SIG-M5 (cell line): ENCODE measurements at places on chromosomes 6 and 20.

DNA sequence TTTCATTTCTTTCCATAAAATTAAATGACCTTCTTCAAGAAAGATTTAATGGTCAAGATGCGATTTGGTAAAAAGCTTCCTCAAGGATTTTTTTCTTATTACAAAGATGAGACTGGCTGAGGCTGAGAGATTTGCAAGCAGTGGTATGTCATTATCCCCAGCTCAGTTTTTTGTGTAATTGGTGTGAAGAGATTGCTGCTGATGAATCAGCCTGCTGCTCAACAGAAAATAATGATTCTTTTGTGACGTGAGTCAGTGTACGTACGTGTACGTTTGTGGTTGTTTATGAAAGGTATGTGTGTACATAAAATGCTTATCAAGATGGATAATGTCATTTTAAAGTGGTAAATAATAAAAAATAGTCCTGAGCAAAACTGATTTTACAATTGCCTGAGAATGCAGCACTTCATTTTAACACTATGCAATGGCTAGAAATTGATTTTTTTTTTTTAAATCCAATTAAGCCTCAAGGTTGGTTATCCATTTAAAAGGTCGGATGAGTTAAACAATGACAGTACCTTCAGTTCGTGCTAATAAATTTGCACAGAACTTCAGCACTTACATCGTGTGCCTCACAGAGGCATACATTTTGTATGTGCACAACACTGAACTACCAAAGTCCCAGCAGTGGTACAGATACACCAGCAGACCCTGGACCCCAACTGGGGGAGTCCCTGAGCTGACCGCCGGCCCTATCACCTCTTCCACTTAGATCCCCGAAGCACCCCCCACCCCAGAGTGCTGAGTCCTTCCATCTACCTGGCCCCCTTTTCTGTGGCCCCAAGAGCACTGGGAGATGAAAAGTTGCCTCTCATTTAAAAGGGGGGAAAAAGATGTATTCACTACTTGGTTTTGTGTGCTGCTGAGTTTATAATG lies 9.7 kb upstream of the NPEPL1 start:
- no peak for DNase-seq

DNA sequence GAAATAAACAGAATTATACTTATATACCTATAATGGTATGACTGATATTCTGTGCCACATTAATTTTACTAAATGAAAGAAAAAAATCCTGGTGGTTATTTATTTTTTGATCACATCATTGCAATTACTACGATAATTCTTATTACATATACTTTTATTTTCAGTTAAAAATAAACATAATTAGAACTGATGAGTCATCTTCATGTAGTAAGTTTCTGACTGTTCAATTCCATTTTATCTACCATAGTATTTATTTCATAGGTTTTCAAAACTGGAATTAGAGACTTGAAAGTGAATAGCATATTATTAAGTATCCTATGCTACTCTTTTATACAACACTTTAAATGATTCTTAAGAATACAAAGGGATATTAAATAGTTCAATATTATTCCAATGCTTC lies 80.3 kb downstream of the DTNBP1 start:
- DNase-seq = no peak

DNA sequence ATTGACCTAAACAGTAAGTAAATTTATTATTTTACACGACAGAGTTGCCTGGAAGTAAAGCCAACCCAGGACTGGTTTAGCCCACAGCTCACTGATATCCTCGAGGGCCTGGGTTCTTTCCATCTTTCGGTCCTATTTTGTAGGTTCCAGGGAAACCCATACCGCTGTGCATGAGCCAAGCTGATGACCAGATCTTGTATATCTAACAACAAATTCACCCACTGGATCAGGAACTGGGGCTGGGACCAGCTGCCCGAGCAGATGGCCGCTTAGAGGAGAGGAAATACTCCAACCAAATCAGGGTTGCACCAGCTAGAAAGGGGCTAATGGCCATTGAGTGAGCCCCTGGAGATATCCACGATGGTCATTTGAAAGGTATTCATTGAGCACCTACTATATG lies 139.2 kb downstream of the BACH2 start:
- no peak for DNase-seq

DNA sequence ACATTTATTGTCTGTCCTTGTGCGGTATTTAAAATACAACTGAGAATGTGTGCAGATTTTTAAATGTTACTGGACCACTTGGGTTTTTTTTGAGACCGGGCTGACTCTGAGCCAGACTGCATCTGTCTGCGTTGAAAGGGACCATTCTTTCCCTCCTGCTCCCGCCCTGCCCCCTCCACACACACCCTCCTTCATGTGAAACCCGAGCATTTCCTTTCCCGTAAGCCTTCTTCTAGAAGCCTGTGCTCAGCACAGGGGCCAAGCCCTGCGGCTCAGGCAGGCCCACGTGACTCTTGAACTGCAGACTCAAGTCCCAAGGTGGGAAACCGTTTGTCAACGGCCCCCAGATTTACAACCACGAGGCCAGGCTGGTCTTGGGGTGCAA lies 82.7 kb upstream of the FOXC1 start:
- DNase-seq = no peak

GRCh38 chr6:168530653-168531071 lies 89.7 kb downstream of the SMOC2 start:
- no peak for DNase-seq

DNA sequence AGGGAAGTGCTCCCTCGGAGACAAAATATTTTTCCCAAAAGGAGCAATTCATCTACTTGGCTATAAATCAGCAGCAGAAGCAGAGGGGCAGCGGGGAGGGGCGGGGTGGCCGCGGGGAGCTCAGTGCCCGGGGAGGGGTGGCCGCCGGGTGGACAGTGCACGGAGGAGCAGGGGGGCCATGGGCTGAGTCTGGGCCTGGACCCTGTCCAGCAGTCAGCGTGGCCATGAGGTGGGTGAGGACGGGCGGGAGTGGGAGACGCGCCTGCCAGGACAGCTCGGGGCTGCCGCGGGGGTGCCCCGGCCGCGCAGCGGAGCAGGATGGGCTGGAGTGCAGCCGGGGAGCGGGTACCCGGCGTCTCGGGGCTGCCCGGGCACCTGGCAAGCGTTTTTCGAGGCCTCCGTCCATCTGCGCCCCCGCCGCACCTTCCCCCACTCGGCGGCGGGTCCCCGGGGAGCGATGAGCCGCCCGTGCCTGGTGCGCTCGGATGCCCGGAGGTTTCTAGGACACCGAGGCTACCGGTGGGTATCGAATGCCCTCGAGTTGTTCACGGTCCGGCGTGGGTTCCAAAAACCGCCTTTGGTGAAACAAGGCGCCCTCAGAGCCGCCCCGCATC lies 229.5 kb downstream of the THBS2 start:
- DNase-seq = no peak

- DNase-seq = no peak
These were observed 42.8 kb downstream of the RREB1 start for GRCh38 chr6:7150381-7151064.

DNA sequence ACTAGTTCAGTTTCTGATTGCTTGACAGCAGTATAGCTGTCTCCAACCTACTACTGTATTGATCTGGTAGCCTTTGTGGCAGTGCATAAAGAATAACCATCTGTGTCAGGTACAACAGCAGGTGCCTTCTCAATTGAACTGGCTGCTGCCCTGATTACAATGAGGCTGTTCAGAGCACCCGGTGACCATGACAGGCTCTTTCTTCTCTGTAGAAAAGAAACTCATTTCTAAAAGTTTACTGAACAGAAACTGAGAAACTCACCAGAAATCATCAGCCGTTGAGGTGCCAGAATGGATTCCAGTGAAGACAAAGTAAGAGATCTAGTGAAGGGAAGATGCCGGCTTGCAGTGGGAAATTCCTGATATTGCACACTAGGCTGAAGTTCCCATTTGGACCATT lies 954.4 kb downstream of the PHF3 start:
- DNase-seq = no peak

GRCh38 chr20:36102809-36103596 lies 51.5 kb upstream of the EPB41L1 start:
- DNase-seq = no peak

GRCh38 chr6:168083514-168083885 lies 4.5 kb upstream of the FRMD1 start:
- no peak for DNase-seq

- no peak for DNase-seq
These were observed 87.4 kb downstream of the GJA1 start for GRCh38 chr6:121522771-121523386.

- DNase-seq = no peak
These were observed 40.8 kb downstream of the ZBTB2 start for GRCh38 chr6:151350442-151351145.

GRCh38 chr6:42025066-42025844 lies 25.1 kb upstream of the TAF8 start:
- DNase-seq = no peak

- no peak for DNase-seq
These were observed 137.0 kb downstream of the MTHFD1L start for GRCh38 chr6:151002491-151002935.

DNA sequence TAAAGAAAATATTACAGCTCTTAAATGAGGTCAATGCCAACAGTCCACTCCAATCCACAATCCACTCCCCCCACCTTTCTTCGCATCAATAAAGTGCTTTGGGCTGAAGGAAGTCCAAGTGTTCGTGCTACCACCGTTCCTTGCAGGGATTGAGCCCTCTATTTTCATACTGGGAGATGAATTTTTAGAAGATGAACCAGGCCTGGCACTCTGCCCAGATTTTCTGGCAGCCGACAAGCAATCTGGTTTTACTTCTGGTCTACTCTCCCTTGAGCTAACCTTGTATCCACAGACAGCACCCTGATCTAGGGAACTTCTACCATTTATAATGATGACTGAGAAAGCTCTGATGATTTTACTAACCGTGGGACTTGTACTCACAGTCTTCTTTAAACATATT lies 72.3 kb downstream of the BTBD9 start:
- DNase-seq = no peak

DNA sequence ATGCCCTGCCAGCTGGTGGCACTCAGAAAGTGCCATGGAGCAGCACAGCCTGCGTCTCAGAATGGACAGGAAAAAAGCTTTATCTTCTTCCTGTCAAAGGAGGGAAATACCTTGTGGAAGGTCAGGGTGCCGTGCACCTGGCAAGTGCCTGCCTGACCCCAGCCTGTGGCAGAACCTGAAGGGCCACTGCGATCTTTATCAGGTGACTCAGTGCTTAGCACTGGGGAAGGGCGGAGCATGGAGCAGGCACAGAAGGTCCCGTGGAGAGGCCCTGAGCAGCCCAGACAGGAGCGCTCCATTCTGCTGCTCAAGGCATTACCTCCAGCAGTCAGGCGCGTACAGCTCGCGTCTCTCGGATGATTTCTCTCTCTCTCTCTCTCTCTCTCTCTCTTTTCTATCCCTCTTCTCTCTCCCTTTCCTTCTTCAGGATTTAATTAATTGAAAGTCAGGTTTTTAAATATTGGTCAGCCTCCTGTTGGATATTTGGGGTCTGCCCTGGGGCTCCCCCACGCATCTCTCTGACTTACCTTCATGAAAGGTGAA lies 31.7 kb downstream of the FOXC1 start:
- no peak for DNase-seq

GRCh38 chr6:63066055-63066704 lies 145.1 kb upstream of the FKBP1C start:
- no peak for DNase-seq

- DNase-seq = no peak
These were observed 28.2 kb downstream of the TBC1D32 start for GRCh38 chr6:121305957-121306607.

GRCh38 chr6:113995634-113996033 lies 24.7 kb upstream of the HDAC2 start:
- no peak for DNase-seq

- DNase-seq = no peak
These were observed 152.3 kb upstream of the RPS6KA2 start for GRCh38 chr6:166779381-166779780.

GRCh38 chr20:53567379-53567917 lies 26.2 kb downstream of the ZNF217 start:
- no peak for DNase-seq

- no peak for DNase-seq
These were observed 123.5 kb upstream of the CST7 start for GRCh38 chr20:24825591-24825990.

DNA sequence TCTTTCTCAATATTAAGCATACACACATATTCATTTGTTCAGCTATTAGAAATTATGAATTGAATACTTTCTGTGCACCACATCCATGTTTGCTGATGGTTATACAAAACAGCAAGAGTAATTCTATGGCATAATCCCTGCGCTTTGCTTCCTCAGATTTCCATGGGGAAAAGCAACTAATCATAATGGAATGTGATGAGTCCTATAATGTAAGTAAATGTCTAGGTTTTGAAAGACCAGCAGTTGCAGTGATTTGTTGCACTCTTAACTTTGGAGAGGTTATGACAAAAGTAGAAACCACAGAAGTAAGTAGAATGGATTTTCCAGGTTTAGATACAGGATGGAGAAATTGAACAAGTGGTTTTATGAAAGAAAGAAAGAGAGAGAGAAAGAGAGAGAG lies 652.1 kb downstream of the CBLN4 start:
- DNase-seq = no peak

GRCh38 chr20:10131732-10132345 lies 86.8 kb upstream of the SNAP25 start:
- DNase-seq = no peak

DNA sequence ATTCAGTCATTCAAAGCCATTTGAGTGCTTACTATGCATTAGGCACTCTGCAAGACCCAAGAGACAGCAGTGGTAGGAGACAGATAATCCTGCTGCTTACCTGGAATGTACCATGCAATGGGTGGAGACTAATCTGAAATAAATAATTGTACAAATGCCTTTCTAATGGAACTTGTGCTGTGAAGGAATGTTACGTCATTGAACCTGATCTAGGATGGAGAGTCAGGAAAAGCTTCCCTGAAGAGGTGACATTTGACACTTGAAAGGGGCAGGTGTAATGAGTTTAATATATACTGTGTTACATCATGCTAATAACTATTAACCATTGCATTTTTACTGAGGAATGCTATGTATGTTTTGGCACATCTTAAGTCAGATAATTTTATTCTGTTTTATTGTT lies 491.0 kb upstream of the FLRT3 start:
- no peak for DNase-seq

GRCh38 chr6:42166444-42167141 lies 6.6 kb upstream of the GUCA1A start:
- no peak for DNase-seq

- DNase-seq = no peak
These were observed 675.1 kb upstream of the MMS22L start for GRCh38 chr6:97958134-97958533.

GRCh38 chr20:8389381-8390036 lies 257.4 kb downstream of the PLCB1 start:
- DNase-seq = no peak

GRCh38 chr6:5998236-5998635 lies 8.5 kb downstream of the NRN1 start:
- no peak for DNase-seq

DNA sequence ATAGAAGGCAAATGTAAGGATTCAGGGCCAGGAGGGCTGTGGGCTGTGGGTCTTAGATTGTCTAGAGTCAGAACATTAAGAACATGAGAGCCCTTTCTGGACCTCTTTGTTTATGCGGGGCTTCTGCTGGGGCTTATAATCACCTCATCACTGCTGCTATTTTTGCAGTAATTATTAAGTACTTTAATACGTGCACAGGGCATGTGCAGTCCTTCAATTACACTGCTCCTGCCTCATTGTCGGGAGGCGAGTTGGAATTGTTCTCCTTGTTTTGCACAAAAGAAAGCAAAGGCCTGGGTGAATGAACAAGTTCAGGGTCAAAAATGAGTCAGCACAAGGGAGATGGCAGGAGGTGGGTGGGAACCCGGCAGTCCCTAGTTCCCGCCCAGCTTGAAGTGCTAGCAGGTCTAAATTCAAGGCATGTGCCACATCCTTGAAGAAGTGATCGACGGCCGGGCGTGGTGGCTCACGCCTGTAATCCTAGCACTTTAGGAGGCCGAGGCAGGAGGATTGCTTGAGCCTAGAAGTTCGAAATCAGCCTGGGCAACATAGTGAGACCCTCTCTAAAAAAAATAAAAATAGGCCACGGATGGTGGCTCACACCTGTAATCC lies 34.4 kb upstream of the PTPN1 start:
- DNase-seq = no peak
